ENCODE measurements at places on chromosomes 6 and 20. TPM values are rescaled to one million over a fixed set of nuclear protein-coding genes. Genes with fewer than 3 reads are reported as not detected.

DNA sequence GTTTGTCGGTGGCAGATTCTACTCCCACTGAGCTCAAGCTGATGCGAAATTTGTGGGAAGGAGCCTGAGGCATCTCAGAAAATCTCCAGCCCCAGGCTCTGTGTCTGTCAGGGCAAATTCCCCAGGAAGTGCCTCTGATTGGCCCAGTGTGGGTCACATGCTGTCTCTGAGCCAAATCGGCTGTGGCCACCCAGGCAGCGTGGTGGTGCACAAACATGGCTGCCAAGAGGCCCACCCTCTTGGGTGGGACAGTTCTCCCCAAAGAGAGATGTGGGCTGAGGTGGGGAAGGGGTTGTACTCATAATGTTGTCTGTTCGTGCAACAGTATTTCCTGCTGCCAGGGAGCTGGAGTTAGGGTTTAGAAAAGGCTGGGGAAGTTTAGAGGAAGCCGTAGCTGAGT, 130.6 kb downstream of the BMP7 start:
- no peak for DNase-seq

The SLC35D3 gene
- 0.08 TPM for total RNA-seq

- DNase-seq, result no peak
Observed at GRCh38 chr6:41298785-41299502, 12.5 kb upstream of the TREM1 start.

- DNase-seq, result no peak
Observed at GRCh38 chr20:37251825-37252477, 9.7 kb downstream of the GHRH start.

- DNase-seq, result no peak
Observed at GRCh38 chr20:47754388-47754715, 30.9 kb downstream of the SULF2 start.

DNA sequence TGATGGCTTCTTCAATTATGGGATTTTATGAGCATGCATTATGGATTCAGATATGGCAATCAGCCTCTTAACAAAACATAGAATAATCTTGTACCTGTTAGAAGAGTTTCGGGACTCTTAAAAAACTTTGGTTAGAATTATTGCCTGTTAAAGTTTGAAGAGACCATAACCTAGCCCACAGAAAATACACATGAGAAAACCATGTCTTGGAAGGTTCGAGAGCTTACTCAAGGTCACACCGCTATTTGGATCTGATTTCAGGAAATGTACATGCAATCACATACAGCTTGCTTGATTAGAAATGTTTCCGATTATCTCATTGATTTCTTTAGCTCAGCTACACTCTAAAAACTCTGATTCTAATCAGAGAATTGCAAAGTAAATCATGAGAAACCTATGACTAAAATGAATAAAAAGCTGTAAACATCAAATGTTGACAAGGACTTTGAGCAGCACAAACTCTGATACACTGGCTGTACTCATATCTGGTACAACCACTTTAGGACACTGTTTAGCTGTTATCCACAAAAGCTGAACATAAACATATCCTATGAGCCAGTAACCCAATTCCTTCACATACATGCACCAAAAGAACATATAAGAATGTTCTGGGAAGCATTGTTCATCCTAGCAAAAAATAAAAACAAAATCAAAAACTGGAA, 16.3 kb downstream of the STX7 start:
- no peak for DNase-seq

The THBS2 gene
- total RNA-seq, result 6.9 TPM

DNA sequence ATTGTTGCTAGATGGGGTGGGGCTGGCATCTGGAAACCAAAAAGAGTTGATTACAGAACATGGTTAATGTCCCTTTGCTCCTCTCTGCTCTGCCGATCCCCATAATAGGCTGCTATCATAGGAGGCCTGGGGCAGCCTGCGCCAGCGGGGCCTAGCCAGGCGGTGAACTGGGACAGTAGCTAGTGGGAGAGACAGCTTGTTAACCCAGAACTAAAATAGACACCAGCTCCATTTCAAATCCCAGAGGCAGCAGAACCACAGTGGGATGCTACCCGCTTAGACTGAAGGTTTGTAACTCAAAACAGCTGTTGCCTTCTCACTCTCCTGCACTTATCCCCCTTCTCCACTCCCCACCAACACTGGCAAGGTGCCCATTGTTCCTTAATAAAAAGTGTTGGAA, 98.5 kb downstream of the SSR1 start:
- no peak for DNase-seq

- DNase-seq, result no peak
Observed at GRCh38 chr6:21050935-21051334, 516.7 kb downstream of the CDKAL1 start.

DNA sequence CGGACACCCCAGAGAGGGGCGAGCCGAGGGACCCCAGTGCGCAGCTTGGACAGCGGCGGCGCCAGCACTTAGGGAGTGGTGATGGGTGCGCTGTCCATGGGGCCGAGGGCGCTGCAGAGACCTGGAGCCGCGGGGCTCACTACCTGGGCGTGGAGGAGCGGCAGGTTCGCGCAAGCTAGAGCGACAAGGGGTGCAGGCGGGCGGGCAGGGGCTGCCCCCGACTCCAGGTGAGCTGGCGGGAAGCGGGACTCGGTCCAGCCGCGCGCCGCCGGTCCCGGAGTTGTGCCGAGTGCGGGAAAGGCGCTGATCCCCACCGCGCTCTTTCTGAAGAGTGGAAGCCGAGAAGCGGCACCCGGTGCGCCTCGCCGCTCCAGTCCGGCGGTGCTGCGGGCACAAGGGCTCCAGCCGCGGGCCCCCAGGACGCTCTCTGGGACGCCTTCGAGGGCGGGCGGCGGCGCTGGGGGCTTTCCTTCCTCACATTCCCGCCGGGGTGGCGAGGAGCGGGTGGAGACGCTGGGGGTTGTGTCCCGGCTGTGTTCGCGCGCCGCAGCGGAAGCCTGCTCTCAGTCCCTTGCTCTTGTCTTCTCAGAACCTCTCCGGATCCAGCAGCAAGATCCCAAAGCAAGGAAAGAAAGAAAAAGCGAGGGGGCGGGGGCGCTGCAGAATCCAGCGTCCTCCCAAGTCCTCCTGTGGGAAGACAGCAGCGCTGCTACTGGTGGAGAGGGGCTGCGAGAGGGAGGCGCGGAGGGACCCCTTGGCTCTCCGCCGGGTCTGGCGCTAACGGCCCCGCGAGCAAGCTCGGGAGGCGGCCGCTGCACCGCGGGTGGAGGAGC, at the start of gene B3GAT2:
Gene B3GAT2, minus strand, starts transcription at position 610 of the 833 bp plus-strand sequence. CDS start 631 bp downstream, outside the sequence.
- no peak for DNase-seq

- DNase-seq, result no peak
Observed at GRCh38 chr6:33294086-33294823, 4.5 kb downstream of the RGL2 start.

GRCh38 chr6:14517516-14518105, 400.0 kb downstream of the CD83 start:
- no peak for DNase-seq

All from left ventricle myocardium inferior (tissue), 1 donor.